ENCODE measurements at places on chromosomes 2 and 18.

DNA sequence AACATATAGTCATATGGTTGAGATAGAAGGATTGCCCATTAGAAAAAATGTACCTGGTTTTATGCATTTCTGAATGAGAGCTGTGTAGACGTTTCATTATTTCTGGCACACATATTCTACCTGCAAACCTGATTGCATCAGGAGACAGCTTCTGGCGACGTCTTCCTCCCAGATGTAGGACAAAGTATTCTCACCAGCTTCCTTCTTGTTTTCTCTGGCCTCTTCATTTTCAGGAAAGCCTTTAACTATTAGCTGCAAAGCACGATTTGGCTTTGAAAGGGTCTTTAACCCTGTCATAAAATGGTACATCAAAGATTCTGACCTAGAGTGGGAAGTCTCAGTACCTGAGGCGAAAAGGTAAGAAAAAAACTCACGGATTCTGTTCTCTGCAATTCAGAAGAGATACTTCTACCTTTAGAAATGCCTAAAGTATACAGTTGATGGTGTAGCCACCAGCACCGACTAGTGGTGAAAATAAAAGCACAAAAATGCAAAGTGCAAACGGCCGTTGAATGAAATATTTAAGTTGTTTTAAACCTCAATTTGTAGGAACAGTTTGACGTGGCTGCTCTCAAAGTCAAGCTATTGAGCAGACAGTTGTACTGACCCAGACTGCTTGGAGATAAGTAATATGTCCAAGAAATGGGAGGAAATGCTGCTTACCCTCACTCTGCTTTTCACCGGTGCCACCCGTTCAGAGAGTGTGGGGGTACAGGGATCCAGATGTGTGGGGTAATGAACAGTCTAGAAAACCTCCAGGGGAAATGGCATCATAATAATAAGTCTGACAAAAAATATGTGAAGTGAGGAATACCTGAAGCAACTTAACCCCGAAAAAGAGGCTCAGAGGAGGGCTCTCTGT lies 20.2 kb downstream of the IL18RAP start:
- no peak overlapping the region for H3K4me3 ChIP-seq
- no peaks in the 10 kb centered on the region for H3K27me3 ChIP-seq
- H3K36me3 ChIP-seq = no peaks in the 10 kb centered on the region
- H3K27ac ChIP-seq = peak overlapping the region; percentile 37

DNA sequence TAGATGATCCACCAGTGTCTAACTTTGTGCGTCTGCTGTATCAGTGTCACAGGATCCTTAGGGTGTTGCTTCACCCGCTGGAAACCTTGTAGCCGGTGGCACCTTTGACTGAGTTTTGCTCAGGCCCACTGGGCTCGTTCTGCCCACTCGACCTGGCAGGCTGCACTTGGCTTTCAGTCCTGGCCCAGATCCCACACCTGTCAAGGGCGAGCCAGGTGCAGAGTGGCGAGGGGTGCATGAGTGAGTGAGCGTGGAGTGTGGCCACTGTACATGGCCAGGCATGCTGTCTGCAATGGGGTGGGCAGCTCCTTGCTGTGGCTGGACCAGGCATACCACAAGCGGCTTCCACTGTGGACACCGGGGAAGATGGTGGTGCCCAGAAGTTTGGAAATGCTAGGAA lies 179.0 kb downstream of the FAM210A start:
- H3K4me3 ChIP-seq = no peak overlapping the region
- H3K27ac ChIP-seq = no peak overlapping the region
- no peak for DNase-seq

DNA sequence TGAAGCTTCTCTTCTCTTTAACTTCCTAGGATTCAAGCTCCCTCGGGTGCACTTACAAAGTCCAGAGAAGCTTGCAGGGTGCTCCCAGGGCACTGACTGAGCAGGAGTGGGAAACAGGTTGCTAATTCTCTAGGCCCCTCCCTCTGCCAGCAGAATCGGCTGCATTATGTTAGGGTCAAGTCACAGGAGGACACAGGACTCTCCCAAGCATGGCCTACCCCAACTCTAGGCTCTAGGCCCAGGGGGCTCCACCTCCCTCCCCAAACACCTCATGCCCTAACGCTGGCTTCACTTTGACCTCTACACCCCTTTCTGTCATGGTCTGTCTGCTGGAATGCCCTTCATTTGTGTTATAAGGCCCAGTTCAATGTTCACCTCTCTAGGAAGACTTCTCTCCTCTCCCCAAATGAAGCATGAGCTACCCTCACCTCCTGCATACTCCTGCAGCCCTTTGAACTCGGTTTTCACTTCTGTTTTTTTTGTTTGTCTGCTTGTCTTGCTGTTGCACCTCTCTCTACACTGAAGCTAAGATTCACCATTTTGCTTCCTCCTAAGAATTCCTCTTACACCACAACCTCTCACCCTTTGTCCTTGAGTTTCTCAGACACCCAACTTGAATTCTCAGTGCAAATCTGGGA lies 521.8 kb upstream of the ID2 start:
- H3K36me3 ChIP-seq = peaks cover 2% of the 10 kb centered on the region
- no peak for DNase-seq
- no peak overlapping the region for H3K4me3 ChIP-seq
- peaks cover 4% of the 10 kb centered on the region for H3K4me1 ChIP-seq

GRCh38 chr2:19685731-19686130 lies 216.1 kb downstream of the TTC32 start:
- H3K27ac ChIP-seq = no peak overlapping the region
- H3K36me3 ChIP-seq = no peaks in the 10 kb centered on the region
- no peak overlapping the region for H3K4me3 ChIP-seq
- DNase-seq = no peak
- no peaks in the 10 kb centered on the region for H3K4me1 ChIP-seq
- H3K27me3 ChIP-seq = peaks cover 3% of the 10 kb centered on the region

DNA sequence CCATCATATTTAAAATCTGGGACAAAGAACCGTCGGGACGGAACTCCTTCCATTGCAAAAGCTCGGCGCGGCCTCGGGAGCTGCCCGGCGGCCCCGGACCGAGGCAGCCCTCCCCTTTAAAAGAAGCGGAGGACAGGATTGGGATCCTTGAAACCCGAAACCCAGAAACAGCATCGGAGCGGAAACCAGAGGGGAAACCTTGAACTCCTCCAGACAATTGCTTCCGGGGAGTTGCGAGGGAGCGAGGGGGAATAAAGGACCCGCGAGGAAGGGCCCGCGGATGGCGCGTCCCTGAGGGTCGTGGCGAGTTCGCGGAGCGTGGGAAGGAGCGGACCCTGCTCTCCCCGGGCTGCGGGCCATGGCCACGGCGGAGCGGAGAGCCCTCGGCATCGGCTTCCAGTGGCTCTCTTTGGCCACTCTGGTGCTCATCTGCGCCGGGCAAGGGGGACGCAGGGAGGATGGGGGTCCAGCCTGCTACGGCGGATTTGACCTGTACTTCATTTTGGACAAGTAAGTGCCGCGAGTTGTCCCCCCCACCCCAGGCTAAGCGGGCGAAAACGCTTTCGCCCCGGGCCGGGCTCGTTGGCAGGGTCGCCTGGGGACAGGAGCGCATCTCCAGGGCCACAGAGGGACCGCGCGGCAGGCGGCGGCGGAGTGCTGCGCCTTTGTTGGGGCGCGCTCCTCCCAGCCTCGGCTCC lies at the start of gene ANTXR1:
ANTXR1 (plus strand) TSS at position 38 of the 698 bp plus-strand sequence; CDS start at position 359, 321 bp downstream.
- peak; percentile 16 for DNase-seq
- no peak within 1 kb of the TSS for H3K27ac ChIP-seq
- H3K4me3 ChIP-seq = peak within 1 kb of the TSS; percentile 68
- no peaks in the 10 kb centered on the region for H3K36me3 ChIP-seq
- peaks cover 12% of the 10 kb centered on the region for H3K4me1 ChIP-seq

GRCh38 chr2:35989503-35989902 lies 366.1 kb upstream of the CRIM1 start:
- DNase-seq = no peak
- H3K4me3 ChIP-seq = no peak overlapping the region
- H3K4me1 ChIP-seq = peaks cover 4% of the 10 kb centered on the region
- H3K36me3 ChIP-seq = peaks cover 2% of the 10 kb centered on the region
- H3K27ac ChIP-seq = no peak overlapping the region
- H3K27me3 ChIP-seq = no peaks in the 10 kb centered on the region

GRCh38 chr2:31227110-31227509 lies 6.8 kb upstream of the EHD3 start:
- H3K4me1 ChIP-seq = no peaks in the 10 kb centered on the region
- H3K27me3 ChIP-seq = peaks cover 7% of the 10 kb centered on the region
- DNase-seq = no peak
- no peak overlapping the region for H3K27ac ChIP-seq

DNA sequence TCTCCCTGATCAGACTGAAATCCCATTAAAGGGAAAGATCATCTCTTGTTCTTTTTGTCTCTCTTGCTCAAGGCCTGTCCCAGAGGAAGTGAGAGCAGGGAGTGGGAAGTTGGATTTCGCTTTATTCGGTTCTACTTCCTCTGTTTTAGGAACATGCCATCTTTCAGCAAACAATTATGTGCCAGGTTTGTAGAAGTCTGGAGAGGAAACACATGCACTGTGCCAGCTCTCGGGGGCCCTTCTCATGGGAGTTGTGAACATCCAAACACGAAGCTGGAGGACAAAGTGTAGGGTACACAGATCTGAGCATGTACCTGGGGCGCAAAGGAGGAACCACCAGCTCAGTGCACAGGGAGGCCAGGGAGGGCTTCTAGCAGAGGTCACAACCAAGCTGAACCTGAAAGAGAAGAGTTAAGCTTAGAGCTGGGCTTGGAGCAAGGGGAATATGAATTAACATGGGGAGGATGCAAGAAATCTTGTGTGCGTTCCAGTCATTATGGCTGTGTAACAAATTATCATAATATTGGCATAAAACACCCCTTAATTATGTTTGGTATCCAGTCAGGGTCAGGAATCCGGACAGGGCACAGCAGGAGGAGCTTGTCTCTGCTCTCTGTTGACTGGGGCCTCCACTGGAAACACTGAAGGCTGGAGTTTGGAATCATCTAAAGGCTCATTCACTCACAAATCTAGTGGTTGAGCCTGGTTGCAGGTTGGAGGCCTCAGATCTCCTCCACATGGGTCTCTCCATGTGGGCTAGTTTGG lies 128.6 kb downstream of the ZFP36L2 start:
- DNase-seq = no peak
- no peak overlapping the region for H3K27ac ChIP-seq
- peaks cover 10% of the 10 kb centered on the region for H3K36me3 ChIP-seq
- no peaks in the 10 kb centered on the region for H3K27me3 ChIP-seq
- H3K4me1 ChIP-seq = no peaks in the 10 kb centered on the region

GRCh38 chr2:42378415-42378814 lies 17.4 kb upstream of the COX7A2L start:
- H3K27me3 ChIP-seq = no peaks in the 10 kb centered on the region
- no peaks in the 10 kb centered on the region for H3K4me1 ChIP-seq
- no peak overlapping the region for H3K4me3 ChIP-seq
- H3K36me3 ChIP-seq = no peaks in the 10 kb centered on the region

DNA sequence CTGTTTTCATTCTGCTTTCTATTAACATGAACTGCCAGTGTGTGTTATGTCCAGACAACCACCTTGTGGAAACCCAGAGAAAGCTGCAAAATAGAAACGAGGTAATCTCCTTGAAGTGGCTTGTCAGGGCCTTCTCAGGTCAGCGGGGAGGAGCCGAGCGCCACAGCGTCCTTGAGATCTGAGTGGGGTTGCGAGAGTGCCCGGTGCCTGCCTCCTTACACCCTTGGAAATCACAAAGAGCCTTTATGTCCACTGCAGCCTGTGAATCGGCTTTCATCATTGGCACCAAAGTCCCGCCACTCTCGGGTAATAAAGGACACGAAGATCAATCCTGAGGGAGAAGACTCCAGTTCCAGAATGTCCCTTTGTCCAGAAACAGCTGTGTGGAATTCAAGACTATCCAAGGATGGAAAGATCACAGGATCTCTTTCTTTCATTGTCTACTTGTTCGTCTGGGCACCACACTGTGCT lies 135.2 kb downstream of the HRH4 start:
- peaks cover 12% of the 10 kb centered on the region for H3K27me3 ChIP-seq
- no peaks in the 10 kb centered on the region for H3K4me1 ChIP-seq
- H3K27ac ChIP-seq = no peak overlapping the region
- no peak for DNase-seq

- no peaks in the 10 kb centered on the region for H3K27me3 ChIP-seq
- peaks cover 33% of the 10 kb centered on the region for H3K36me3 ChIP-seq
- no peak for DNase-seq
- H3K4me3 ChIP-seq = no peak overlapping the region
- H3K27ac ChIP-seq = no peak overlapping the region
These were observed 75.8 kb downstream of the LNPK start for GRCh38 chr2:175926272-175926671.

DNA sequence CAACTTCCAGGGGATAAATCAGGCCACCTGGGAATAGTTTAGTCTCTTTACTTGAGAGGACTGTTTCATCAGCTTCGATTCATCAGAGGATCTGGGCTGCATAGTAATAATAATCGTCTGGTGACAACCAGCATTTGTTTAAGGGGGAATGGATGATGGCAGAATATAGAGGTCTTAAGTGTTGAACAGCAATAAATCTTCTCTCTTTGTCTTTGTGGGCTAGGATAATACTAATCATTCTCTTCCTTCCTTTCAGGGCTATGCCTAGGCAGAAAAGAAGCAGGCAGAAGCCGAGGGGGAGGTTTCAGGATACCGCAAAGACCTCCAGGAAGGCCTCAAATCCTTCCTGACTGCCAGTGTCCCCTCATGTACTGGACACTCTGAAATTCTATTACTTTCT lies 150.4 kb upstream of the GAREM1 start:
- DNase-seq = no peak
- H3K4me1 ChIP-seq = no peaks in the 10 kb centered on the region
- H3K27ac ChIP-seq = no peak overlapping the region
- H3K4me3 ChIP-seq = no peak overlapping the region
- H3K36me3 ChIP-seq = no peaks in the 10 kb centered on the region

GRCh38 chr2:72126186-72127100 lies 21.2 kb downstream of the CYP26B1 start:
- peaks cover 15% of the 10 kb centered on the region for H3K27me3 ChIP-seq
- no peak overlapping the region for H3K27ac ChIP-seq
- no peak overlapping the region for H3K4me3 ChIP-seq

GRCh38 chr18:34887881-34888580 lies 153.2 kb upstream of the MAPRE2 start:
- H3K36me3 ChIP-seq = no peaks in the 10 kb centered on the region
- H3K27ac ChIP-seq = no peak overlapping the region
- no peak for DNase-seq

GRCh38 chr2:28445448-28446258 lies 50.2 kb upstream of the PLB1 start:
- peak overlapping the region; percentile 59 for H3K27ac ChIP-seq
- no peak overlapping the region for H3K4me3 ChIP-seq
- H3K4me1 ChIP-seq = peaks cover 64% of the 10 kb centered on the region
- H3K36me3 ChIP-seq = no peaks in the 10 kb centered on the region
- DNase-seq = peak; percentile 81

DNA sequence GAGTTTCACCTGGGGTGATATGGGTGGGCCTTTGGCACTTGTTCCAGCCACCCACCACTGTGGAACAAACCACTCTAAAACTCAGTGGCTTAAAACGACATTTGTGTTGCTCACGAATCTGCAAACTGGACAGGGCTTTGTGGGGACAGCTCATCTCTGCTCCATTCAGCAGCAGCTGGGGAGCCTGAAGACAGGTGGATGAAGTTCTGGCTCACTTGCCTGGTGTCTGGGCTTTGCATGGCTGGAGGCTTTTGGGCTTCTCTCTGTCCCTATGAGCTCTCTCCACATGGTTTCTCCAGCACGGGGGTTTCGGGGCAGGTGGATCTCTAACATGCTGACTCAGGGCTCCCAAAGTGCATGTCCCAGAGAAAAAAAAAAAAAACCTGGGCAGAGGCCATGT lies 93.0 kb upstream of the GLI2 start:
- DNase-seq = no peak
- no peaks in the 10 kb centered on the region for H3K4me1 ChIP-seq
- H3K27ac ChIP-seq = no peak overlapping the region
- no peaks in the 10 kb centered on the region for H3K36me3 ChIP-seq
- H3K27me3 ChIP-seq = no peaks in the 10 kb centered on the region
